ENCODE measurements at places on chromosomes 1 and 21.

DNA sequence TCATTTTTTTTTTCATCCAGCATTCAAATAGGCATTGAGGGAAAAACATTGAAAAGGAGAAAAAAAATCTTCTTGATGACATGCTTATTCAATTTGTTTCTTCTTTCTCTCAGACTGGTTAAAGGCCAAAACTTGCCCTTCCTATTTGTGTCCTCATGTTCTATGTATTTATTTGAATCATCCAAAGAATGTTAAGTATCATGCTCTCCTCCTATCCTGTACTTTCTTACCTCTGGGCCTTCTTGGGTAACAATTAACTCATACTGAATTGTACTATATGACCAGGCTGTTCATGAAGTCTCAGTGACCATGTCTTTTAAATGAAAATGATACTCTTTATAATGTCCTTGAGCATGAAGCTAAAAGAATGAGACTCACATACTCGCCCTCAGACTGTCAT lies 36.5 kb upstream of the DENND1B start:
- no peak for DNase-seq

GRCh38 chr1:92478393-92478792 lies 8.3 kb downstream of the GFI1 start:
- no peak for DNase-seq

DNA sequence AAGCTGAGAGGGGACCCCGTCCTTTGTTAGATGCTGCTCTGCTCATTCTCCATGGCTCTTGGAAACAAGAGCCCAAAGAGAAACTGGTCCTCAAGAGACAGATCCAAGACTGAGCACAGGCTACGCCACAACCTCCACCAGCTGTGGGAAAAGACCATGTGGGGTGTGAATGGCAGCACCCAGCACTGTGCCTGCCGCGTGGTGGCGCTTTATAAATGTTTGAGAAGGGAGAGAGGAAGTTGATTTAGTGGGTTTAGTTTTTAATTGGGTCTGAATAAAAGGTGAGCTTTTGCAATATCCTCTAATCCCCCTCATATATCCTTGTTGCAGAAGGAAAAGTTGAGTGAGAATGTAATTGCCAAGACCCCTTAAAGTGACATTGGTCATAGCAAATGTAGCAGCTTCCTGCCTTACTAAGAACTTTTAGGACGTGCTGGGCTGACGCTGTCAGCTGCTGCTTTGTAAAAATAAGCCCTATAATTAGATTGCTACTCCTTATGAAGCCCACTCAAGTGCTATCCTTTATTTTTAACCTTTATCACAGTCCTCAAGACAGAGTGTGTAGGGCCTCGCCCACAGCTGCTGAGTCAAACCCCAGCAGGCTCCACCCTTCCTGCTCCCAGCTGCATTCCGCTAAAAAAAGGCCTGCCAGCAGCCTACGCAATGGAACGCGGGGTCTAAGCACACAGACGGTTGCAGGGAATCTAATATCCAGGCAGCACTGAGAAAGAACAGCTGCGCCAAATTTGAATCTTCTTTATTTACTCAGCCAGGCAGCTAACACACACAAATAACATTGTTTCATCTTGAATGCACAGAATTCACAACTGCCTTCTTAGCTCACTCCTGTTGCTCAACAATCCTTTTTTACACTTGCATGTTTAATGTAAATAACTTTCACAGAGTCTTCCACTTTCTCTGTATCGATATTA lies 47.4 kb upstream of the PRDX6 start:
- DNase-seq: peak; percentile 80

DNA sequence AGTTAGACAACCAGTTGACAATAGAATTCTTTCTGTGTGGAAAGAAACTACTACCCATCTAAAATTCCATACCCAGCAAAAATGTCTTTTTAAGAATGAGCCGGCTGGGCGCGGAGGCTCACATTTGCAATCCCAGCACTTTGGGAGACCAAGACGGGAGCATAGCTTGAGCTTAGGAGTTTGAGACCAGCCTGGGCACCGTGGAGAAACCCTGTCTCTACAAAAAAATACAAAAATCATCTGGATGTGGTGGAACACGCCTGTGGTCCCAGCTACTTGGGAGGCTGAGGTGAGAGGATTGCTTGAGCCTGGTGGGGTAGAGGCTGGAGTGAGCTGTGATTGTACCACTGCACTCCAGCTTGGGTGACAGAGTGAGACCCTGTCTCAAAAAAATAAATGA lies 79.2 kb downstream of the SCCPDH start:
- peak; percentile 78 for DNase-seq

GRCh38 chr1:46413596-46413985 lies 19.5 kb downstream of the FAAH start:
- DNase-seq: no peak

DNA sequence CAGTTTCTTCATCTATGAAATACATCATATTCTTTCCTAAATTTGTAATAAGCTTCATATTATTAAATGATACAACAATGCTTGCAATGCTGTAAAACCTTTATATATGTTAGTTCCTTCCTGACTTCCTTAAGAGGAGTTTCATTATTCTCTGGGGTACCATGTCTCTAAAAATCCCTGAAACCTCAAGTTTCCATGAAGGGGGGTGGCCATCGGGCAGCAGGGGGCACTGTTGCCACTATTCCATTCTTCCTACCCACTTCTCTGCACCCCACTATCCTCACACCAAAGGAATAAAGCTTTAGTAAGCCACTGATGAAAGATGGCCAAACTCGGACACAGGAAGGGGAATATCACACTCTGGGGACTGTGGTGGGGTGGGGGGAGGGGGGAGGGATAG lies 9.0 kb upstream of the DMRTB1 start:
- no peak for DNase-seq

GRCh38 chr1:3469849-3470649 lies 15.6 kb downstream of the ARHGEF16 start:
- DNase-seq: no peak

GRCh38 chr1:150753416-150753815 lies 12.2 kb downstream of the CTSS start:
- no peak for DNase-seq

DNA sequence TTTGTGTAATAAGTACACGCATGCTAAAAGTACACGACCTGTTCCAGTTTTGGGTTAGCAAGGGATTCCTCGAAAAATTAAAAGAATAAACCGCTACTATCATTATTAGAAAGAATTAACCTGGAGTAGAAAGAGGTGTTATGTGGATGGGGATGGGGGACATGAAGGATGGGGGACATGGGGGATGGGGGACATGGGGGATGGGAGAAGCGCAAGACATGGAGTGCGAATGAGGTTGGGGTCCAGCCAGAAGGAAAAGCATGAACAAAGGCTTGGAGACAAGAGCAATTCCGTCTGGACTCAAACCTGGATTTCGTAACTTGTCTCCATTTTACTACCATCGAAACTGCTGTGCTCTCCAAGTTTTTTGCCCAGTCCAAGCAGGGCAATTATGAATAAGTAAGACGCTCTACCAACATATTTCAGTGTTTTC lies 591 bp upstream of the KDM1A start:
- DNase-seq: no peak

DNA sequence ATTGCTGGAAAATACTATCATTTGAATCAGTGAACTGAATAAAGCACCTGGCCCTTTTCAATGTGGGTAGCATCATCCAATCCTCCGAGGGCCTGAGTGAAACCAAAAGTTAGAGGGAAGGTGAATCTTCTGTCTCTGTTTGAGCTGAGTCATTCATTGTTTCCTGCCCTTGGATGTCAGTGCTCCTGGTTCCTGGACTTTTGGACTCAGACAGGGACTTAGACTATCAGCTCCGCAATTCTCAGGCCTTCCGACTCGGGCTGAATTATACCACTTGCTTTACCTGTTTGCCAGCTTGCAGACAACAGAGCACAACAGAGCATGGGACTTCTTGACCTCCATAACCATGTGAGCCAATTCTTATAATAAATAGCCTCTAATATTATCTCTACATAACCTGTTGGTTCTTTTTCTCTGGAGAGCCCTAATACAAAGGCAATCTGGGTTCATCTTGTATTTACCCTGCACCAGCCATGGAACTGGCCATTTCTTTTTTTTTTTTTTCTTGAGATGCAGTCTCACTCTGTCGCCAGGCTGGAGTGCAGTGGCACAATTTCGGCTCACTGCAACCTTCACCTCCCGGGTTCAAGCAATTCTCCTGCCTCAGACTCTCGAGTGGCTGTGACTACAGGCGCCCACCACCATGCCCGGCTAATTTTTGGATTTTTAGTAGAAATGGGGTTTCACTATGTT lies 19.2 kb upstream of the VASH2 start:
- DNase-seq: no peak

DNA sequence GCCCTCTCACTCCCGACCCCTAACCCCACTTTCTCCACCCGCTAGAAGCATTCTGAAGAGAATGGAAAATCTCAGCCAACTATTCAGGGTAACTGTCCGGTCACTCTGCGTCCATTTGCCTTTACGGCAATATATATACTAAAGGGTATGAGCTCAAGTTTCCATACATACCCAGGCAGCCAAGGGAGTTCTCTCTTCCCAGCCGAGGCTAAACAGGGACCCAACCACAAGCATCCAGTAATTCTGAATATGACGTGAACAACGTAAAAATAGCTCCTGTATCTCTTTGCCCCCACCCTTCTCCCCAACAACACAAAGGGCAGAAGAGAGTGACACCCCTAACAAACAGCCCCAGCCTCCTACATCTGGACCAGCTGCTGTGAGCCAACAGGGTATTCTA lies 67.7 kb downstream of the SSBP3 start:
- no peak for DNase-seq

GRCh38 chr1:22210636-22211035 lies 67.7 kb upstream of the WNT4 start:
- DNase-seq: no peak

DNA sequence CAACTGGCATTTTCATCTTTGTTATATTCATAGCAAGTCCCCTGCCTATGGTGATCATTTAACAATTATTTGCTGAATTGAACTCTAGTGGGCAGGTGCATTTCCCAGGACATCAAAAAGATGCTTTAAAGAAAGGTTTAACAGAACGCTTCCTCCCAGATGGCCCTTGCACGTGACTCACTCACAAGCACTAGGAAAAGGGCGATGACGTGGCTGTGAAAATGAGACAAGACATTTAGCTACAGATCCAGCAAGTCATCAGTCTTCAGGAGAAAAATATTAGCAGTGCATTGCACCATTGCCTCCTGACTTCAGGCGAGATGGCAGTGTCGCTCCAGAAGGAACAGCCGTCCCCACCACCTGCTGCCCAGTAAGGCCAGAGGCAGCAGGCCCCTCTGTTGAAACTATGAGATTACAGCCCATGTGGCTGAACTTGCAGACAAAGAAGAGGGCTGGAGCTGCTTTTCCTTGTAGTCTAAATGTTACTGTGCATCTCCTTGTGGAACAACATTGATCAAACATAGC lies 37.2 kb downstream of the DSCAM start:
- DNase-seq: no peak

GRCh38 chr1:172971241-172971640 lies 79.5 kb downstream of the TNFSF18 start:
- DNase-seq: peak; percentile 55

- no peak for DNase-seq
Measured at GRCh38 chr1:61869691-61870109, 127.4 kb downstream of the PATJ start.

DNA sequence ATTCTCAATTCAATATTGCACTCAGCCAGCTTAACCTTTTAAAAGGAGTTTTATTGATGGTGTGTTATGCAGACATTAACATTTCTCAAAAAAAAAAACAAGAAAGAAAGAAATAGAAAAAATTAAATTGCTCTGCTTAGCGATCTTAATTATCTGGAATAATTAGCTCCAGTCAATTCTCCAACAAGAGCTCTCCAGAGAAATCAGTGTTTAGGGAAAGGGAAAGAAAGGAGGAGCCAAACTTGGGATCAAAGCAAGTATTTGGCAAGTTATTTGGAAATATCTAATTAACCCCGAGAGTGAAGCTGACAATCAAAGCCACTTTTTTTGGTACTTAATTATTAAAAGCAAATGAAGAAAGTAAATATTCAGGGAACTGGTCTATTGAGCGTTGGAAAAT lies 60.7 kb upstream of the CAMK1G start:
- DNase-seq: no peak

- no peak for DNase-seq
Measured at GRCh38 chr21:42492201-42492600, 3.8 kb downstream of the RSPH1 start.

- no peak for DNase-seq
Measured at GRCh38 chr1:16006552-16007485, 2.8 kb downstream of the SRARP start.

GRCh38 chr1:107480548-107481415 lies 339.9 kb downstream of the NTNG1 start:
- no peak for DNase-seq

GRCh38 chr1:107451715-107452114 lies 310.9 kb downstream of the NTNG1 start:
- no peak for DNase-seq

- no peak for DNase-seq
Measured at GRCh38 chr1:178151831-178152230, 57.9 kb downstream of the RASAL2 start.

- DNase-seq: no peak
Measured at GRCh38 chr1:234929369-234929768, 199.3 kb downstream of the TOMM20 start.

- peak; percentile 33 for DNase-seq
Measured at GRCh38 chr1:221712198-221712684, 29.6 kb downstream of the DUSP10 start.

GRCh38 chr1:87325982-87326738 lies 2.5 kb upstream of the LMO4 start:
- DNase-seq: no peak

DNA sequence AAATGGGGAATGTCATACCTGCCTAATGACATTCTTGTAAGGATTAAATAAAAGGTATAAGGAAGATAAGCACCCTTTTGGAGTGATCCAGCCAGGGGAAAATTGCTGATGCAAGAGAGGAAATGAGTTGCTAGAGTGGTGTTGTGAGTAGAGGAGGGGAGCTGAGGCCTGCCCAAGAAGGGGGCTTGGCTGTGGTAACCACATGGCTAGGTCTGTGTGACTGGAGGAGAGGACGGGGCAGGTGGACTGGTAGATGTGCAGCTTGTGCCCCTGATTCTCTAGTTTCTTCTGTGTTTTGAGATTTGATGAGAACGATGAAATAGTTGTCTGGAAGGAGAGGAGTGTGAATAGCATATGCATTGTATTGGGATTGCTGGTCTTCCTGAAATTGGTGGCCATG lies 6.6 kb downstream of the TXLNA start:
- no peak for DNase-seq

- DNase-seq: no peak
Measured at GRCh38 chr21:30434033-30434631, 4.1 kb downstream of the KRTAP13-4 start.

DNA sequence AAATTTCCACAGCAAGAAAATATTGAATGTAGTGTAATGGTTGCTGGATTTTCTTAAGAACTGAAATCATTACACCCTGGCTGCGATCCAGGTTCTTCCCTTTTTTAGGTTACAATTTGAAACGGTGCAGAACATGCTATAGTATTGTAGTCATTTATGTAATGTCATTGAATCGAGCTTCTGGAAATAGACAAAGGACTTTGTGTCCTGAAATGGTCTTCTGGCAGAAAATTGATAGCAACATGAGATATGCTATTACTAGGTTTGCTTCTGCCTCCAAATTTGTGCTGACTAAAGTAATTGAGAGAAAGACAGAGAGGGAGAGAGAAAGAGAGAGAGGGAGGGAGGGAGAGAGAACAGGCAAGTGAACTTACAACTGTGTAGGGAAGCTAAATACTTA lies 146.2 kb upstream of the NFIA start:
- DNase-seq: no peak

GRCh38 chr1:22814176-22815042 lies 103.8 kb downstream of the EPHB2 start:
- no peak for DNase-seq

- no peak for DNase-seq
Measured at GRCh38 chr1:86356247-86356646, 39.9 kb downstream of the ODF2L start.
